Stimulated activated CD8-positive, alpha-beta memory T cell treated with anti-CD3 and anti-CD28 coated beads, Interleukin-2, amount 100 ng/mL, for 1 hour (primary cell): ENCODE measurements at places on chromosomes 4 and X.

GRCh38 chrX:38178396-38178795 is 42.3 kb downstream of the SRPX start:
- DNase-seq, result no peak

- DNase-seq, result no peak
Observed at GRCh38 chr4:101911616-101912015, 121.1 kb downstream of the BANK1 start.

- DNase-seq, result no peak
Observed at GRCh38 chrX:139224953-139225665, 305.4 kb upstream of the F9 start.

DNA sequence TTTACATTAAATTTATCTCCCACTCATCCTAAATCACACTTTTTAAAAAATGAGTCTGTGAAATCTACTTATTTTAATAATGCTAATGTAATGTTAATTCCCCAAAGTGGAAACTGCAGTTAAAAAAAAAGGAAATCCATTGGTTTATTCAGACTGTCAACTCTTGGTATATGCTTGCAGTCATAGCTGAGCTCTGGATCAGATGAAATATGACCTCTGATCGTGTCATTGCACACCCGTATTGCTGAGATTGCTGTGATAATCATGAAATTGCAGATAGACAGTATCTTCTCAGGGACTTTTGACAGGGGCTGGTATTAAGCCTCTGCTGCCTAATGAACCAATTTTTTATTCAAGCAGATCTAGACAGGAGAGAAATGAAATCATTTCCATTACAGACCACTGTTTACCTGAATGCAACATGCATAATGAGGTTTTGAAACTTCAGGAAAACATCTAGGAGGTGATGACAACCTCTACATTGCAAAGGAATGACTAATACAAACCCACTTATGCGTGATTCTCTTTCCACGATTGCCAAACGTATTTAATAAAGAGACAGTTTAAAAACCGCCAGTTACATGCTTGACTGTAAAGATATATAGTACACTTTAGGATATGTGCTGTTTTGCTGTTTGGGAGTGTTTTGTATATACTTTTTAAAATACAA is 138.3 kb upstream of the PUDP start:
- no peak for DNase-seq

DNA sequence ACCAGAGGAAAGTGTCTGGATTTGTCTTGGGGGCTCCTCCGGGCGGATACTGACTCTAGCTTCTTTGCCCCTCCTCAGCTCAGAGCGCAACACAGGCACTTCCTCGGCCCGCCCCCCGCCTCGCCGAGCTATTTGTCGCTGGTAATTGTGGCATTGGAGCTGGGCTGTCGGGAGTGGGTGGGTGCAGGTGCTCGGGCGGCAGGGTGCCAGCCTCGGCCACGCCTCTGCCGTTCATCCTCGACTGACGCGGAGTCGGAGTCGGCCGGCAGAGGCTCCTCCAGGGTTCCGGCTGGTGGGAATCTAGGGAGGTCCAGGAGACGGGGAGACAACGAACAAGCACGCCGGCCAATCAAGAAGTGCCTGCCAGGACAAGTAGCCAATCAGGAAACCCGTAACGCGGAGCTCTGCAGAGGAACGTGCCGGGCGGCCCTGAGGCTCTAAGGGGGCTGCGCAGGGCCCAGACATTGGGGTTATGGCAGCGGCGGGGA is 3.9 kb upstream of the SYN1 start:
- no peak for DNase-seq

- no peak for DNase-seq
Observed at GRCh38 chr4:71229477-71230270, 109.1 kb upstream of the SLC4A4 start.

- no peak for DNase-seq
Observed at GRCh38 chr4:186954509-186954908, 230.9 kb upstream of the FAT1 start.

- DNase-seq, result no peak
Observed at GRCh38 chrX:17842769-17843525, 18.2 kb downstream of the RAI2 start.

GRCh38 chr4:41142376-41143310 is 71.7 kb downstream of the APBB2 start:
- no peak for DNase-seq

DNA sequence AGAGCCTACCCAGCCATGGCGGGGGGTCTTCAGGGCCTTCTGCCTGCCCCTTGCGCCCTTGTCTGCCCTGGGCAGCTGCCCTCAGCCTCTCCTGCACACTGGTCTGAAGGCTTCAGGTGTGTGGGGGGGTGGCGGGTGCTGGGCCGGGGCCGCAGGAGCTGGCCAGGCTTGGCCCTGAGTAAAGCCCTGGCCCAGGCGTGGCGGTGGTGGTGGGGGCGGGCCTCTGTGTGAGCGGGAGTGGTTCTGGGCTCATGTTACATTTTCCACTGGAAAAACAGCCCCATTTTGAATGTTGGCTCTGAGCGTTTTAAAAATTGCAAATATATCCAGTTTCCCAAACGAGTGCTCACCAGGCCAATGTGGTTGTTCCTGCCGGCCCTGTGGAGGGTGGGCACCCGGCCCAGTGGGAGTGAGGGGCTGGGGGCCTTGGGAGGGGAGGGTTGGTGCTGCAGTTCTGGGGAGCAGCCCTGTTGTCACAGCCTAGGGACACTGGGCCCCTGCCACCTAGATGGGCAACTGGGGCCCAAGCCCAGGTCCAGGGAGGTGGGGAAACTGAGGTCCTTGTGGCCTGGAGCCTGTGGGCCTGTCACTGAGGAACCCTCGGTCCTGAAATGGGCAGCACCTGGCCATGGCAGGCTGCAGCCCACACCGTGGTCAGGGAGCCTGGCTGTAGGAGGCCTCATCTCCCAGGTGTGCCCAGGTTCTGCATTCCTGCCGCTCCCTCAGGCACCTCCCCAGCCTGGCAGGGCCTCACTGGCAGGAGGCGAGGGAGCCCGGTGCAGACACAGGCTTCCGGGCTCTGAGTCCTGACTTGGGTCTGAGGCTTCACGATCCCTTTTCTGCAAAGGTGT is 28.3 kb downstream of the FGFRL1 start:
- no peak for DNase-seq

DNA sequence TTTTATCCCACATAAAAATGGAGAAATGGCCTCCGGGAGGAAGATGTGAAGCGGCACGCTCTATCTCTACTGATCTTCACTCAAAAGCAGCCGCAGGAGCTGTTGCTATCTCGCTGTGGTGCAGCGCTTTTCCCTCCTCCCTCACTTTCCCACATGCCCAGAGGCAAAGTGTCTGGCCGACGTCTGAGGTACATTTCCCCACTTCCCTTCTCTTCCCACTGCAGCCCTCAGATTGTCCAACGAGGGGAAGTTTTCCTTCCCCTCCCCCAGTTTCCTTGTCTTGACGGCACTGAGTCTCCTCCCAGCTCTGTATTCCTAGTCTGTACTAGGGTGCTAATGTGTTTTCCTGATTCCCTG is 660 bp upstream of the COL25A1 start:
- DNase-seq, result no peak

DNA sequence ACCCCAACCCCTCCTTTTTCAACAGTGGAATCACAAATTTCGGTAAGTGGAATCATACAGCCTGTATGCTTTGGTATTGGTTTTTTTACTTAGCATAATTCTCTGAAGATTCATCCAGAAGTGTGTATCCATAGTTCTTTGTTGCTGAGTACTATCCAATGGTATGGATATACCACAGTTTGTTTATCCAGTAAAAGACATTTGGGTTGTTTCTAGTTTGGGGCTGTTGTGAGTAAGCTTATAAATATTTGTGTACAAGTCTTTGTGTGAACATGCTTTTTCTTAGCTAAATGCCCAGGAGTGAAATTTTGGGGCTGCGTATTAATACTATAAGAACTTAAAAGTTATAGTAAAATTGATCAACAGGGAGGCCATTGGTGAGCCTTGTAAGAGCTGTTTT is 57.5 kb upstream of the GC start:
- DNase-seq, result no peak

DNA sequence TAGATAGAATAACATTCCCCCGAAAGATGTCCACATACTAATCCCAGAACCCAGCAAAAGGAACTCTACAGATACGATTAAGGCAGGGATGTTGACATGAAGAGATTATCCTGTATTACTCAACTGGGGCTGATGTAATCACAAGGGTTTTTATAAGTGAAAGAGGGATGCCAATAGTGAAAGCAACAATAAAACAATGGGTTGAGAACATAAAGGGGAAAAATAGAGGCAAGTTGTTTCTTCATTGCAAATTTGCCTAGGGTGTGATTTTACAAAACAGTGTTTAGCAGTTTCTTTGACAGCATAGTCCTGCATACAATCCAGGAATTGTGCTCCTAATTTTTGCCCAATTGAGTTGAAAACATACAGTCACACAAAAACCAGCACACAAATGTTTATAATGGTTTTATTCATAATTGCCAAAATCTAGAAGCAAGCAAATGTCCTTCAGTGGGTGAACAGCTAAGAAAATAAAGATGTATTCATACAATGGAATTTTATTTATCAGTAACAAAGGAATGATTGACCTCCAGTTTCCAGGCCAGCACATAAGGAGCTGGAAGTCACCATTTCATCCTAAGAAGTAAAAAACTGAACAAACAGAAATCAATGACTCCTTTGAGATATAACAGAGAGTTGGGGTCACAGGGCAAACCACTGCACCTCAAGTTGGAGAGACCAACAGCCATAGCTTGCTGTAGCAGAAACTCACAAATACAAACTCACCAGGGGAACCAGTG is 107.2 kb downstream of the CENPC start:
- no peak for DNase-seq

DNA sequence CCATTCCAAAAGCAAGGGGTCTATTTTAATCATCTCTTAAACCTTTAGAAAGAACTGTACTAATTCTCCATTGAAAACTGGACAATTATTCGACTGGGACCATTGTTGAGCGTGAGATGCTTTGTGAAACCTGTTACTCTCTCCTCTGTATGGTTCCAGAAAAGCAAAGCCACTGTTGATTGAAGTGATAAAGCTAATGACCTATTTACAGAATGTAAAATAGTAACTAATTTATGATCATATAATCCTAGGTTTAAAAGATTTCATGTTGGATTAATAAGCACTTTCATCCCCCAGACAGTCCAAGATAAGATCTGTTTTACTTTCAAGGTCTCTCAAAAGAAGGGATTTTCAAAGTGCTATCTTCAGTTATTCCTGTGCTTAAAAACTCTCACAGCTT is 614.5 kb downstream of the TMA16 start:
- DNase-seq, result no peak

DNA sequence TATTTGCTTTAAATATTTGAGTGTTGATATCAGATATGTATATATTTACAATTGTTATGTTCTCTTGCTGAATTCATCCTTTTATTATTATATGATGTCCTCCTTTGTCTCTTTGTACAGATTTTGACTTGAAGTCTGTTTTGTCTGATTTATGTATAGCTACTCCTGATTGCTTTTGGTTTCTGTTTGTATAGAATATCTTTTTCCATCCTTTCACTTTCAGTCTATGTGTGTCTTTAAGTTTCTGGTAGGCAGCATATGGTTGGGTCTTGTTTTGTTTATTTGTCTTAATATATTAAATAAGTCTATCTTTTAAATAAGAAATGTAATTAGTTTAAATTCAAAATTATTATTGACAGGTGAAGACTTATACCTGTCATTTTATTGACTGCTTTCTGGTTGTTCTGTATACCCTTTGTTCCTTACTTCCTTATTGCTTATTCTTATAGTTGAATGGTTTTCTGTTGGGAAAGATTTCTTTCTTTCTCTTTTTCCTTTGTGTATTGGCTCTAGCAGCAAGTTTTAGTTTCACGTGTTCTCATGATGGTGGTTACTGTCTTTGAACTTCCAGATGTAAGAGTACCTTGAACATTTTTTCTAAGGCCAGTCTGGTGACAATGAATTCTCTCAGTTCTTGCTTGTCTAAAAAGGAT is 31.1 kb downstream of the RAB28 start:
- no peak for DNase-seq

- DNase-seq, result no peak
Observed at GRCh38 chr4:76657443-76657842, 222.4 kb downstream of the SHROOM3 start.

GRCh38 chrX:43508694-43509093 is 147.4 kb upstream of the MAOA start:
- DNase-seq, result no peak

DNA sequence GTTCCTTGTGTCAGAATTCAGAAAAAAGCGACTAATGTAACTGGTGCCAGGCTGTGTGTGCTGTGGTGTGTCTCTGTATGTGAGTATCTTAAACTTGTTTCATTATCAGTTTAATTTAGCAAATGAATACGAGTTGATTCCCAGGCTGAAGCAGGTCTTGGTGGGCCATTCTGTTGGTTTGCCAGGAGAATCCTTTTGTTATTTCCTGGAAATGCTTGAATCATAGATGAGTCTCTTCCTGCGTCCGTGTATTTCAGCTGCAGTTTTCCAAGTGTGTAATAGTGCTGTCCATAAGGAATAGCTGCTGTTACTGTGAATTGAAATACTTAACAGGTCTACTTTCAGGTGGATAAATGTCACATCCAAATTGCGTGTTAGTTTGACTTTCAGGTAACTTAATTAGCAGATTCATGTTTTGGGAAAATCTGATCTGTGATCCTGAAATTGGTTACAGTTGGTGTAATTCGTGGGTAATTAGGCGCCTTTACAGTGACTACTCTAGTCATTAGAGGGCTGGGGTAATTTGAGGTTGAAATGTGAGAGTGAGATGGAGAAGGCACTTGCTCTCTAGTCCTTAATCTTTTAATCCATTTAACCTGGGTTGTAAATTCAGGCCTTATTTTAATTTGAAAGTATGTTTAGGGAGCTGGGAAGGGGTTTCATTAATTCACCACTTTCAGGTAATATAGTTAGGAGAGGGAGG is 23.8 kb downstream of the TMEM131L start:
- no peak for DNase-seq
